Stimulated activated CD4-positive, alpha-beta T cell treated with anti-CD3 and anti-CD28 coated beads, Interleukin-4, amount 100 ng/mL, for 48 hours (primary cell): ENCODE measurements at places on chromosomes 1 and 21.

DNA sequence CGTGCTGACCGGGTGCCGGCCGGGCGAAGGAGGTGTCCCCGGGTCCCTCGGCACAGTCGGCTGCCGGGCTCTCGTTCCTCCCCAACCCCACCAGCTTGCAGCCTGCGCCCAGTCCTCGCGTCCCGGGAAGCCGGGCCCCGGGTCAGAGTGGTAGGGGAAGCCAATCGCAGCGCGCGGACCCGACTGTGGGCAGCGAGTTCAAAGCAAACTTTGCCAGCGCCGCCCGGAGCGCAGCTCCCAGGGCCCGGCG lies 328 bp downstream of the MYCL start:
- DNase-seq = no peak

- no peak for DNase-seq
Observed at GRCh38 chr1:13708380-13708982, 8.5 kb downstream of the PRDM2 start.

GRCh38 chr1:76125473-76126219 lies 51.1 kb downstream of the ST6GALNAC3 start:
- no peak for DNase-seq

DNA sequence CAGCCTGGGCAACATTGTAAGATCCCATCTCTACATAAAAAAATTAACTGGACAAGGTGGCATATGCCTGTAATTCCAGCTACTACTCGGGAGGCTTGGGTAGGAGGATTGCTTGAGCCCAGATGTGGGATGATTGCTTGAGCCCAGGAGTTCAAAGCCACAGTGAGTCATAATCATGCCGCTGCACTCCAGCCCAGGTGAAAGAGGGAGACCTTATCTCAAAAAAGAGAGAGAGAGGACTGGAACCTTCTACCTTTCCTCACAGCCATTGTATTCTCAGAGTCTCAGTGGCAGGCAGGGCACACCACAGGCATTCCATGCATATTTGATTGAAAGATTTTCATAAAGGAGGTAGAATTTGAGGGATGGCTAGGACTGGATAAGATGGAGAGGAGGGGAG lies 78.4 kb downstream of the KIF14 start:
- no peak for DNase-seq

- no peak for DNase-seq
Observed at GRCh38 chr1:56065729-56066128, 513.6 kb downstream of the PLPP3 start.

DNA sequence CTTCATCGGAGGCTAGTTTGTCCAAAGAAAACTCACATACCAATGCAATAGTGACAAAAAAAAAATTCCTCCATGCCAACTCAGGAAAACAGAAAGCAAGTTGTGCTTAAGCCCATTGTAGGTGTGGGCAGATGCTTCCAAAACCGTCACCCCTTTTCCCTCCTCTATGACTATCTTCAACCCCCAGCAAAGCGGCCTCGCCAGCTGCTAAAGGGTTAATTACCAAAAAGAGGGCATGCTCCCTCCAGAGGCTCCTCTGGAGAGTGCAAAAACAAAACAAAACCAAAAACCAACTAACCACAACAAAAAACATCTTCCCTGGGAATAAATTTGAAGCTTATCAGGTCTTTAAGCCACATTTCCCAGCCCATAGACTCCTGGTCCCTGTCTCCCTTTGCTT lies 1.2 kb downstream of the LMOD1 start:
- DNase-seq = no peak

GRCh38 chr1:50667710-50668356 lies 244.6 kb upstream of the DMRTA2 start:
- DNase-seq = no peak

DNA sequence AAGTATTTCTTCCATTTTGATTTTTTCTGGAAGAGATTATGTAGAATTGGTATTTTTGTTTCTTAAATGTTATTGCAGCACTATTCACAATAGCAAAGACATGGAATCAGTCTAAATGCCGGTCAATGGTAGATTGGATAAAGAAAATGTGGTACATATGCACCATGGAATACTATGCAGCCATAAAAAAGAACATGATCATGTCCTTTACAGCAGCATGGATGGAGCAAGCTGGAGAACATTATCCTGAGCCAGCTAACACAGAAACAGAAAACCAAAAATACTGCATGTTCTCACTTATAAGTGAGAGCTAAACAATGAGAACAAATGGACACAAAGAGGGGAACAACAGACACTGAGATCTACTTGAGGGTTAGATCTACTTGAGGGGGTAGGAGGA lies 5.4 kb downstream of the FGGY start:
- no peak for DNase-seq

DNA sequence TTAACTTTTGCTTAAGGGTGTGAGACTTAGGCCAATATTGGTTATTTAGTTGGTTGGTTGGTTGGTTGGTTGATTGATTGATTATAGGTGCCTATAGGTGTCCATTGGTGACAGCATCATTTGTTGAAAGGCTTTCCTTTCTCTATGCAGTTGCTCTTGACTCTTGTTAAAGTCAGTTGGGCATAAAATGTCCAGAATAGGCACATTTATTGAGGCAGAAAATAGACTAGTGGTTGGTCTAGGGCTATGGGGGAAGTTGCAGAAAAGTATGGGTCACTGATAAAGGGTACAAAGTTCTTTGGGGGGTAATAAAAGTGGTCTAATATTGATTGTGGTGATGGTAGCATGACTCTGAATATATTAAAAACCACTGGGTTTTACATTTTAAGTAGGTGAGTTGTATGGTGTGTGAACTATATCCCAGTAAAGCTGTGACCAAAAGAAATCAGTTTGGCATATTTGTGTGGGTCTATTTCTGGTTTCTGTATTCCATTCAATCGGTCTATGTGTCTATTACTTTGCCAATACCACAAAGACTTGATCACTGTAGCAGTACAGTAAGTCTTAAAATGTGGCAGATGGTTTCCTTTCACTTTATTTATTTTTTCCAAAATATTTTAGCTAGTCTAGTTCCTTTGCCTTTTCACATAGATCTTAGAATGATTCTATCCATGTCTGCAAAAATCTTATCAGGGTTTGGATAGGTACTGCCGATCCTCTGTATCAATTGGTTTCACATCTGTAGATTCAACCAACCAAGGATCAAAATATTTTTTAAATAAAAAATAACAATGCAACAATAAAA lies 63.0 kb downstream of the ATP1A1 start:
- DNase-seq = no peak

- no peak for DNase-seq
Observed at GRCh38 chr1:75630004-75630594, 19.2 kb upstream of the SLC44A5 start.

DNA sequence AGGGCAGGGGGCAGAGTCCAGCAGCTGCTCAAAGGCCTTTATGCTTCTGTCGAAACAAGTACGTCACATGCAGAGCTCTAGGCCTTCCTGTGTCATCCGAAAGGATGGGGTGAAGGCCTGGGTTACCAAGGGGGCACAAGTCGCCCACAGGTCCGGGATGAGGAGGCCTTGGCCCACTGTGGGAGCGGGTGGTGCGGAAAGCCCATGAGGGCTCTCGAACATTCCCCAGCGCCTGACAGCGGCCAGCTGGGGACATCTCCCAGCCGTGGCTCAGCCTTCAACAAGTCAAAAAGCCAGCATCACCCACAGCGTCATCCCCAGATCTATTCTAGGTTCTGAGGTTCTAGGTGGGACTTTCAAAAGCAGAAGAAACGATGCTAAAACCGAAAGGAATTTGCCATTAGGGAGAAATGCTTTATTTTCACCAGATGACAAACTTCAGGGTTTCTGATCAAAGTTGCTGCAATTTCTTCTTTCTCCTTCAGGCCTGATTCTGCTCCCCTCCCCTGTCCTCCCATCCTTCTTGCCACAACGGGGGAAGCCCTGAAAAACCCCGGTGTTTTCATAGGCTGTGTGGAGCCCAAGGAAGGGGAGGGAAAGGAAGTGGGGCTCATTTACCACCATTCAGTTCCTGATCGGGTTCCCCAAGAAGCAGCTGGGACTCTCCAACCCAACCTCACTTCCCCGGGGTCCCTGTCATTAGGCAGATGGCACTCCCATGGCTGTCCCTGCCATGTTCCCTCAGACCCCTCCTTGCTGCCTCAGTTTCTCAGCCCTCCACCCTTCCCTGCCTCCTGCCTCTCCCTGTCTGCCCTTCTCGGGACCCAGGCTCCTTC lies 17.6 kb downstream of the GPR137B start:
- DNase-seq = no peak

GRCh38 chr21:14488672-14489204 lies 57.4 kb downstream of the SAMSN1 start:
- DNase-seq = no peak

DNA sequence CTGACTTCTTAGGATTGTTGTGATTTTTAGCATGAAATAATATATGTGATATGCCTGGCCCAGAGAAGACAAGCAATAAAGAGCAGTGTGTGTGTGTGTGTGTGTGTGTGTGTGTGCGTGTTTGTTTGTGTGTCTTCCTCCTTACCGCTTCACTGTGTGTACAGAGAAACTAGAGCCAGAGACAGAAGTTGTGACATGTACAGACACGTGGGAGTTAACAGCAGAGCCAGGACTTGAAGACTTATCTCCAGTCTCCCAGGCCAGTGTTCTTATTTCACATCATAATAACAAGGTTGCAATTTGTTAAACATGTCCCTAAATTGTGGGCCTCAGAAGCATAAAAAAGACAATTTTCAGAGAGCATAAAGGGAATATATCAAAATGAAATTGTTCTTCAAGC lies 192.0 kb upstream of the JUN start:
- DNase-seq = no peak
